ENCODE measurements at places on chromosomes 11 and 22. TPM values are rescaled to one million over a fixed set of nuclear protein-coding genes. Genes with fewer than 3 reads are reported as not detected.
A peak's percentile ranks its signal among the peaks of the same experiment; 100 is the strongest.

Gene OR5B17
- not detected for total RNA-seq

Gene TKFC
- total RNA-seq = 32.9 TPM

Gene TST
- total RNA-seq = 4.9 TPM

Gene ARHGEF12
- 42.1 TPM for total RNA-seq

Gene TRAF6
- 37.9 TPM for total RNA-seq

Gene TMEM191B
- total RNA-seq = 8.5 TPM

Gene UPK2
- 0.40 TPM for total RNA-seq

DNA sequence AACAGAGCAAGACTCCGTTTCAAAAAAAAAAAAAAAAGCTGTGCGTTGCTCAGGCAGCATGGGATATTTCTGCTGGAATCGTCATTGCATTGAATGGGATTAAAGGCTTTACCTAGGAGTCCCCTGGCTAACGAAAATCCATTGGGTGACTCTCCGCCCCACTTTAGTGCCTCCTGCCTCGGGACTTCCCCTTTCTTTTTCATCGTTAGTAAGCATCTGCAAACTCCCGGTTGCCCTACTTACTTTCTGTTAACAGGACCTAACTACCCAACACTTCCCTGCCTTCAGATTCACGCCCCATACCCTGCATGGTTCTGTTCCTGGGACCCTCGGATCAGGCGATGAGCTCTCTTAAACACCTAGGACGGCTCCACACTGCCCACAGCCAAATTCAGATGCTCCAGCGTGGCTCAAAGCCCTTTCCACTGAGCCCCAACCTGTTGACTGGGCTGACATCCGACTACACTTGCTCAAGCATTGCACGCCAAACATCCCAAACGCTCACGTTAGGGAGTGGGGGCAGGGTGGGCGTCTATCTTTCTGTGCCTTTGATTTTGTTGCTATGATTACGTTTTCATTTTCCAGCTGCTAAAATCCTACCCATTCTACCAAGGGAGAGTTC is 143.8 kb downstream of the ST3GAL4 start:
- no peak overlapping the region for H3K27ac ChIP-seq
- no peak for DNase-seq
- H3K4me1 ChIP-seq = no peaks in the 10 kb centered on the region
- H3K27me3 ChIP-seq = no peaks in the 10 kb centered on the region
- H3K4me3 ChIP-seq = no peak overlapping the region

DNA sequence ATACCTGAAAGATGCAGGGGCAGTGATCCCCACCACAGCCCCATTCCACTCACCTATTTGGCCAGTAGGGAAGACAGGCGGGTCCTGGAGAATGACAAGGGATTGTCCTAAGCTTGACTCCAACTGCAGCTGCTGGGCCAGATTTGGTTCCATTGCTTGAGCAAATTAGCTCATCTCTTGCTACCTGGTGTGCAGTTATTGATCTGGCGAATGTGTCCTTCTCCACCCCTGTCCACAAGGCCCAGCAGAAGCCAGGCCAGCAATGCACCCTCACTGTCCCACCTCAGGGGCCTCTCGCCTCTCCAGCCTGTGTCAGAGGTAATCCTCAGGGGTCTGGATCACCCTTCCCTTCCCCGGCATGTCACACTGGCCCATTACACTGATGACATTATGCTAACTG is 23.3 kb downstream of the TSPAN32 start:
- H3K27me3 ChIP-seq = peaks cover 7% of the 10 kb centered on the region
- H3K27ac ChIP-seq = no peak overlapping the region
- H3K4me3 ChIP-seq = no peak overlapping the region

DNA sequence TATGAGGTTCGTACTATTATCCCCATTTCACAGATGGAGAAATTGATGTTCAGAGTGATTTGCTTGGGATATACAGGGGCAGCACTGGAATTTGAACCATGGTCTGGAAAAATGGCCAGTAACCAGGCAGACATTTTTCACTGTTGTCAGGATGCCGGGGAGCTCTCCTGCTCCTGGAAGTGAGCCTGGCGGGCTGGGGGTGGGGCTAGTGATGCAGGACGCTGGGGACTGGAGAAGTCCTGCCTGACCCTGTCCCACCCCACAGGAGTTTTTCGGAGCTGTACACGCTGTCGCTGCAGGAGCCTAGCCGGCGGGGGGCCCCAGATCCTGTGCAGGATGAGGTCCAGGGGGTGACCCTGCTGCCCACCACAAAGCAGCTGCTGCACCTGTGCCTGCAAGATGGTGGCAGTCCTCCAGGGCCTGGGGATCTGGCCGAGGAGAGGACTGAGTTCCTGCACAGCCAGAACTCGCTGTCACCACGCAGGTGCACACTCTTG is 11.1 kb downstream of the SIPA1 start:
- DNase-seq = no peak
- H3K36me3 ChIP-seq = peaks cover 67% of the 10 kb centered on the region
- no peak overlapping the region for H3K27ac ChIP-seq
- H3K4me3 ChIP-seq = no peak overlapping the region

GRCh38 chr11:58024601-58025091 is 965 bp downstream of the OR9Q1 start:
- no peak for DNase-seq
- H3K27me3 ChIP-seq = no peaks in the 10 kb centered on the region
- no peaks in the 10 kb centered on the region for H3K4me1 ChIP-seq

GRCh38 chr11:69530278-69531070 is 49.0 kb downstream of the LINC01488 start:
- H3K27me3 ChIP-seq = no peaks in the 10 kb centered on the region
- no peak overlapping the region for H3K4me3 ChIP-seq
- no peaks in the 10 kb centered on the region for H3K36me3 ChIP-seq
- no peak overlapping the region for H3K27ac ChIP-seq

DNA sequence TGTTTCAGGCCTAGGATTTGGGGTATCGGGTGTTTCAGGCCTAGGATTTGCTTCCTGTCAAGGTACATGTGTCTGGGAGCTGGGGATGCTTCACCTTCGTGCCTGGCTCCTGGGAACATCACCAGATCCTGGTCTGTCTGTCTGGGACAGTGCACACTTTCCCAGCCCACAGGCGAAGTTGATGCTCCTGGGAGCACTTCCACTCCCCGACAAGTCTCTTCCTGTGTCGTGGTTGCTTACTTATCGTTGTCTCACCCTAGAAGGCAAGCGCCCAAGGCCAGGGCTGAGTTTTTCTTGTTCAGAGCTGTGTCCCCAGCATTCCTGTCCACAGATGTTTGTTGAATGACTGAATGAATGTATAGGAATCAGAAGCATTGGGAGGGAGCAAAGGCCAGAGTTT is 71.5 kb downstream of the LINC01488 start:
- no peak overlapping the region for H3K27ac ChIP-seq
- no peaks in the 10 kb centered on the region for H3K27me3 ChIP-seq
- H3K36me3 ChIP-seq = no peaks in the 10 kb centered on the region
- no peak overlapping the region for H3K4me3 ChIP-seq
- DNase-seq = no peak

- H3K27me3 ChIP-seq = no peaks in the 10 kb centered on the region
- H3K4me3 ChIP-seq = no peak overlapping the region
- DNase-seq = no peak
- H3K4me1 ChIP-seq = no peaks in the 10 kb centered on the region
- no peaks in the 10 kb centered on the region for H3K36me3 ChIP-seq
These were observed 2392.1 kb upstream of the RAG2 start for GRCh38 chr11:38990139-38990538.

DNA sequence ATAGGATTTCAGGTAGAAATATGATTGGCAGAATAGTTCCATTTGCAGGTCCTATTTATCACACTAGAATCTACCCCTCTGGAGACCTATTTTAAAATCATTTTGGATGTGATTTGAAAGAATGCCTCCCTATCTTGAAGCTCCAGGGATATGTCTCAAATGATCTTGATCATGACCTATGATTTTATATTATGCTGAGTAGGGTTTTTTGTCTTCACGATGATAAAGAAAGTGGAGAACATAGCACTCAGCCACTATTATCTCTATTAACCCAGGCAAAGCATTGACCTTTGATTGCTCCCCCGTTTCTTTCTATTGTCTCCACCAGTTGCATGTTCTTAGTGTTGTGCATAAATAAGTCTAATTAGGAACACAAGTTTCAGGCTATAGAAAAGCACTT is 307.9 kb downstream of the BLID start:
- H3K27ac ChIP-seq = no peak overlapping the region
- H3K27me3 ChIP-seq = no peaks in the 10 kb centered on the region
- no peaks in the 10 kb centered on the region for H3K4me1 ChIP-seq
- DNase-seq = no peak

GRCh38 chr11:75578977-75579376 is 16.9 kb downstream of the SERPINH1 start:
- peaks cover 30% of the 10 kb centered on the region for H3K4me1 ChIP-seq
- H3K27ac ChIP-seq = no peak overlapping the region
- DNase-seq = no peak
- no peaks in the 10 kb centered on the region for H3K27me3 ChIP-seq
- H3K4me3 ChIP-seq = no peak overlapping the region

DNA sequence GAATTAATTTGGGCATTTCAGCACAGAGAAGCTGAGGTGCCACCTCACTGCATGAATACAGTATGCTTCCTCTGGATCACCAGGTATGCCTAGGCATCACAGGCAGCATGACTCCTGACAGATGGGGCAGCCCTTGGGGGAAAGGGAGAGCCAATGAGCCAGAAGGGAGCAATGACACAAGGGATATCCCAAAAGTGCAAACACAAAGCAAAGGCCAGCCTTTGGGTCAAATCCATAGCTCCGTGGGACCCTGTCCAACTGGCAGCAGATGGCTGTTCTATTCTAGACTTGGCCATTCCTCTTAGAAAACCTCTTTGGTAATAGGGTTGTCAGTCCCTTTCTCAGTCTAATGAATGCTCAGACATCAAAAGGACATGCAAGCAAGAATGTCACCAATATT is 73.3 kb downstream of the SERGEF start:
- no peak overlapping the region for H3K4me3 ChIP-seq
- no peak for DNase-seq
- no peak overlapping the region for H3K27ac ChIP-seq
- H3K36me3 ChIP-seq = peaks cover 5% of the 10 kb centered on the region
- no peaks in the 10 kb centered on the region for H3K27me3 ChIP-seq

GRCh38 chr11:60924110-60924905 is at the start of gene TMEM132A:
Gene TMEM132A, plus strand, starts transcription at chr11:60924460. Its CDS starts 174 bp downstream, at chr11:60924634.
- peak within 1 kb of the TSS; percentile 21 for H3K4me3 ChIP-seq
- peak; percentile 35 for DNase-seq
- H3K36me3 ChIP-seq = peaks cover 36% of the 10 kb centered on the region
- peaks cover 24% of the 10 kb centered on the region for H3K4me1 ChIP-seq
- no peak within 1 kb of the TSS for H3K27ac ChIP-seq

GRCh38 chr11:133905677-133906156 is 51.1 kb downstream of the IGSF9B start:
- H3K4me1 ChIP-seq = no peaks in the 10 kb centered on the region
- no peak for DNase-seq
- H3K27ac ChIP-seq = no peak overlapping the region
- H3K4me3 ChIP-seq = no peak overlapping the region

- peak overlapping the region; percentile 95 for H3K27ac ChIP-seq
- peaks cover 11% of the 10 kb centered on the region for H3K4me1 ChIP-seq
- H3K27me3 ChIP-seq = no peaks in the 10 kb centered on the region
- H3K4me3 ChIP-seq = peak overlapping the region; percentile 84
These were observed 823 bp downstream of the CEP57 start for GRCh38 chr11:95790933-95791708.

DNA sequence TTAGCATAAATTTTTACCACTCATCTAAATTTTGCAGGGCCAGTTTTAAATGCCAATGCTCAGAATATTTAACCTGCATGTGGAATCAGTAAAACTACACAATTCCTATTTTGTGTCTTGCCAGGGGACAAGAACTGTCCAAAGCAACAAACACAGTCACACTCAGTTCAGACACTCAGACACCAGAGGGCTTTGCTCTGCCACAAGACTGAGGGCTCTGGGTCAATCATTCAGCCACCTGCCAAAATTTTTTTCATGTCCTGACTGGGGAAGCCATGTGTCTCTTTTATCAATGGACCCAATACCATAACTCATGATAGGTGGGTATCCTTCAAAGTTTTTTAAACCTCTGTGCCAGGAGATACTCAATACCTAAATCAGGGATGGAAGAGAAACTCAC is 304.0 kb upstream of the ANO3 start:
- no peak overlapping the region for H3K4me3 ChIP-seq
- no peaks in the 10 kb centered on the region for H3K36me3 ChIP-seq
- DNase-seq = no peak

Measured in natural killer cell (primary cell).